ENCODE measurements at places on chromosomes 5 and 9.

DNA sequence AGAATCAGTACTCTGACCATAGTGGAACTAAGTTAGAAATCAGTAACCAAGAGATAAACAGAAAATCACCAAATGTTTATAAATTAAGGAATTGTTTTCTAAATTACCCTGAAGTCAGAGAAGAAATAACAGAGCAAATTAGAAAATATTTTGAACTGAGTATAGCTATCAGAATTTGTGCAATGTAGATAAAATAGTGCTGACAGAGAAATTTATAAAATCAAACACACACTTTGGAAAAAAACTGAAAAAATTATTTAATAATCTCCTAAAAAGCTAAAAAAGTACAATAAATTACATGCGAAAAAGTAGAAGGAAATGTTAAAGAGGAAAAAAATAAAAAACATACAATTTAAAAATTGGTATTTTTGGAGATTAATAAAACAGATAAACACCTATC is 37.1 kb upstream of the PPP1R2B start:
- H3K27me3 ChIP-seq: no peaks in the 10 kb centered on the region
- H3K4me3 ChIP-seq: no peak overlapping the region
- no peak for DNase-seq
- no peak overlapping the region for H3K27ac ChIP-seq
- H3K36me3 ChIP-seq: no peaks in the 10 kb centered on the region
- H3K4me1 ChIP-seq: no peaks in the 10 kb centered on the region

DNA sequence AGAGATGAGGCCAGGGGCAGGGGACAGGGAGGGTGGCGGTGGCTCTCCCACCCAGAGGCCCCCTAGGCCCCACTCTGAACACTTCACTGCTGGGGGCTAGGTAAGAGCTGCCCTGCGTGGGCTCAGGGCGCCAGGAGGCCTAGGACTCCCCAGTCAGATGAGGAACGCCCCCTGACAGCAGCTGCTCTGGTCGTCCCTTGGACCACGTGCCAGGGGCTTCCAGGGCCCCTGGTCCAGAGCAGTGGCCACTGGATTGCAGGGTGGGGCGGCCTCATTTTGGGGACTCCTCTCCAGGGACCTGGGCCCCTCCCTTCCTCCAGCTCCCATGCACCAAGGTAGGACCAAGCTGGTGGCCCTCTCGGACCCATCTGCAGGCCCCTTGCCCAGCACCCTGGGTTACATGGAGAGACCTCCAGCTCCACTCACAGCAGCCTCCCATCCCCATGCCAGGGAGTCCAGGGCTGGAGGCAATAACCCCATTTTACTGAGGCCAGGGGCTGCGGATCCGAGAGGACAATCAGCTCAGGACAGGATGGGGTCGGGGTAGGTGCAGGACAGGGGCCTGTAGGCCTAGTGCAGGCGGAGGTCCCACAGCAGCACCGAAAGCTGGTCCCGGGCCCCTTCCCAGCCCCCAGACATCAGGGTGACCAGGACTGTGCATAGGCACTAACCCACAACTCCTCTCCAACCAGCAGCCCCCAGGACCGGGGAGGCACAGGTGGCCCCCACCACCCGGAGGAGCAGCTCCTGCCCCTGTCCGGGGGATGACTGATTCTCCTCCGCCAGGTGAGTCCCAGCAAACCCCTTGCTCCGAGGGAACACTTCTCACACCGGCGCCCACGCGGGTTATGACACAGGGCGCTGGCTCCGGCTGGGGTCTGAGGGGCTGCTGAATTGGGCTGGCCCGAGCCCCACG is 1.5 kb downstream of the EGFL7 start:
- DNase-seq: no peak
- peaks cover 42% of the 10 kb centered on the region for H3K27me3 ChIP-seq
- H3K4me3 ChIP-seq: no peak overlapping the region

DNA sequence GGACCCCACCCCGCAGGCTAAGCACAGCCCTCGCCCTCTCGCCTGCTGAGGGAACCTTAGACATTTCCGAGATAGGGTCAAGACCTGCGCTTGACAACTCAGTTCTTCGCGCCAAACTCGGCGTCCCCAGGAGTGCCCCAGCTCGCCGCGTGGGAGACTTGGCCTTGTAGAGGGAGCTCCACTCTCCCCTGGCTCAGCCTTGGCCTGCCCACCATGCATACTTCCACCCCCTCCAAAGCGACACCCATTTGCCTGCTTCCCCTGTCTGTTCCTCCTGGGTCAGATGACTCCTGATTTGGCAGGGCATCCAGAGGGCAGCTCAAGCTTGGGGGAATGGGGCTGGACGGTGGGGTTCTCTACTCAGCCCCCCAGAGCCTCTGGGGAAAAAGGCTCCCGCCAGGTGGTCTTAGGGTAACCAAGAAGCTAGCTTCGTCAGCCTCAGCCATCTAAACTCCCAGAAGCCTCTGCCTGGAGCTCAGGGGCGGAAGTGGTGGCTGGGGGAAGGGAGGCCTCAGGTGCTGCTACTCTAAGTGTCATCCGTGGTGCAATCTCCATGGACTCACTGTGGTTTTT is 560 bp downstream of the DOCK2 start:
- H3K27ac ChIP-seq: no peak overlapping the region
- no peaks in the 10 kb centered on the region for H3K27me3 ChIP-seq
- no peaks in the 10 kb centered on the region for H3K36me3 ChIP-seq
- no peaks in the 10 kb centered on the region for H3K4me1 ChIP-seq
- H3K4me3 ChIP-seq: no peak overlapping the region

DNA sequence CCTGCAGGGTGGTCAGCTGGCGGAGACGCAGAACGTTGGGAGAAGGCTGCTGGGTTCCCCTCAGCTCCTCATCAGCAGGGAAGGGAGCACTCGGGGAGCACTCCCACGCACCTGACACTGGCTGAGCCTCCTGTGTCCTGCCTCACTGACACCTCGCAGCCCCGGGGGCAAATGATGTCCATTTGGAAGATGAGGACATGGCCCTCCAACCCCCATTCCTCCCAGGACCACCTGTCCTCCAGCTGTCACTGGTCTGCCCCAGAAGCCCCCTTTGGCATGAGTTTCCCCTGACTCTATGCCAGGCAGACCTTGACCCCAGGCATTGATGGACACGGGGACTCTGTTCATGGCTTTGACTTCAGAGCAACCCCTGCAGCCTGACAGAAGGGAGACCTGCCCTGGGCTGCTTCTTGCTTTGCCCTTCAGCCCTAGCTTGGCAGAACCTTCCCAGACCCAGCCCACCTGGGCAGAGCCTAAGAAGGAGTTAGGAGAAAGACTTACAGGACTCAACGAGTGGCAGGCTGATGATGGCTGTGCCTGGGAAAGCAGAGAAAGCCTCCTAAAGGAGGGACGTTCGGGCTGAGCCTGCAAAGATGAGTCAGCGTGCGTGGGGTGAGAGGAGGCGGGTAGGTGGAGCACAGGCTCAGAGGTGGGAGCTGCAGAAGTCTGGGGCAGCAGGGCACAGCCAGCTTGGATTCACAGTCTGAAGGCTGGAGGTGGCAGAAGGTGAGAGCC is 90.6 kb downstream of the LMX1B start:
- peaks cover 57% of the 10 kb centered on the region for H3K27me3 ChIP-seq
- peak; percentile 46 for DNase-seq
- H3K4me3 ChIP-seq: no peak overlapping the region
- H3K36me3 ChIP-seq: no peaks in the 10 kb centered on the region
- H3K27ac ChIP-seq: no peak overlapping the region

GRCh38 chr5:178526773-178527457 is 63.3 kb downstream of the COL23A1 start:
- no peak overlapping the region for H3K27ac ChIP-seq
- DNase-seq: no peak
- H3K4me1 ChIP-seq: no peaks in the 10 kb centered on the region
- no peaks in the 10 kb centered on the region for H3K36me3 ChIP-seq
- no peaks in the 10 kb centered on the region for H3K27me3 ChIP-seq

Measured in IMR-90 (cell line).